ENCODE measurements at places on chromosomes 7 and 10.

DNA sequence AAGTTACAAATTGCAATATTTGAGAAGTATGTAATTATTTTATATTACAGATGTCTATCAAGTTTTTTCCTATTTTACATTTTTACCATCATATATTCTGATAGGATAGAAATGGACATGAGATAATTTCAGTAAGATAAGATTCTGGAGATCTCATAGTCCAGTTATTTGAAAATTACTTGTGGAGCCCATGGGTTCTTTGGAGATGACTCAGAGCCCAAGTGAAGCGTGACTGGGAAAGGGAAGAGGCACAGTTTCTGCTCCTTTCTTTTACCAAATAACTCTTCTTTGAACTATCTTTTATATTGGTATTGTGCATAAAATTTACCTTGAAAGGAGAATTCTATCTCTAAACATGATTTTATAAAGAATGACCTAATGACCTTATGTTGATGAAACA, 2.4 kb downstream of the CD36 start:
- DNase-seq, result no peak

DNA sequence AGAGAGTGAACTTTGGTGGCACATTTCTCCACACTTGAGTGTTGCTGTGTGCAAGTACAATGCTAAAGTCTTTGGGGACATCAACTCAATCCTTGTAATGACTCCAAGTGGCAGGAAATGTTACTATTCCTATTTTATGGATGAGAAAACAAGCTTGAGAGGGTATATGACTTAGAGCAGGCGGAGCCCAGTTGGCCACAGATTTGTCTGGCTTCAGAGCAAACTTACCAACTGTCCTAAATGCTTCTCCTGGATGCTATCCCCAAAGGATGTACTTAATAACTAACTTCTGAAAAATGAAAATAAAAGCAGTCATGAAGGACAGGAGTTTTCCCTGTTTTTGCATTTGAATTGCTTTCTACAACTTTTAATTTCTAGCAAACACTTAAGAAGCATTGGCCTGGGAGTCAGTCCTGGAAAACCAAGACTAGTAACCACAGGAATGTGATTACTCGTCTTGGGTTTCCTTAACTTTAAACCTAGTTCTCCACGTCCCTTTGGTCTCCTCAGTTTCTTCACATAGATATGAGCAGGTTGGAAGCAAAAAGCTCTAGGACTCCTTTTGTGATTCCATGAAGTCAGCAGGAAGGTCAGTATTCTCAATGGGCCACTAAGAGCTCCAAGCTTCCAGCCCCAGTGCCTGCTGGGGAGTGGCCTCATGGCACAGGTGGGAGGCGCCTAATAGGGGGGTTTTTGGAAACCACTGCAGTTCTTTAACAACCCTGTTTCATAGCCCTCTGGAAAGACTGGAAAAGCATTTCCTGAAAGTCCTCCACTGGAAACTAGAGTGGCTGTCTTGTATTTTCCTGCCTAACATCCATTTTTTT, 140.8 kb downstream of the GLCCI1 start:
- no peak for DNase-seq

DNA sequence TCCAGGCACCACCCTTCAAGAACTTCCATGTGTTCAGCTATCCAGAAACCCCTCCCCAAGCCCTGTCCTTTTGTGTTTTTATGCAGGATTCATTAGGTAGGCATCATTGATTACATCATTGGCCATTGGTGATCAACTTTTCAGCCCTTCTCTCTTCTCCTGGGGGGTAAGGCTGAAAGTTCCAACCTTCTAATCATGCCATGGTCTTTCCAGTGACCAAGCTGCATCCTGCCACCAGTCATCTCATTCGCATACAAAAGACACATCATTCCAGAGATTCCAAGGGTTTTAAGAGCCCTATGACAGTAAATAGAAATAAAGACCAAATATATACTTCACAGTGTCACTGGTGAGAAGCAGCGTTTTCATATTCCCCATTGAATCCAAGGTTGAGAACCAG, 48.2 kb downstream of the DNAJC12 start:
- no peak for DNase-seq

GRCh38 chr10:23439452-23439960, 631 bp downstream of the OTUD1 start:
- DNase-seq, result no peak

- DNase-seq, result no peak
These were observed 545.1 kb downstream of the AUTS2 start for GRCh38 chr7:70143075-70144044.

GRCh38 chr7:25951414-25952260, 200.4 kb upstream of the NFE2L3 start:
- DNase-seq, result no peak

GRCh38 chr7:91168871-91169829, 95.1 kb upstream of the FZD1 start:
- no peak for DNase-seq

DNA sequence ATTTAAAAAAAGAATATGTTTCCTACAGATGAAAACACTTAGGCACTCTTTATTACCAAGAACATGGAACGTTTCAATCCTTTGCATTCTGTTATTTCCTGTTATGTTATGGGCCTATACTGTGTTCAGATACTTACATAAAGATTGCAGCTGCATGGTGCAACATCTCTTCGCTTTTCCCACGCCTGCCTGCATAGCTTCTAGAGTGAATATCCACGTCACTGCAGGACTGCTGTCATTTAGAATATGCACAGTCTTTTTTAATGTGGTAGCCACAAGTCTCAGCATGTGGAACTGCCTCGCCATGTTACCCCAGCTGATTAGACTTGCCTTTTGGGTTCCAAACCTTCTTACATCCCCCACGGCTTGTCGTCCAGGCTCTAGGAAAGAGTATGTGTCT, 69.6 kb upstream of the GATA3 start:
- no peak for DNase-seq

DNA sequence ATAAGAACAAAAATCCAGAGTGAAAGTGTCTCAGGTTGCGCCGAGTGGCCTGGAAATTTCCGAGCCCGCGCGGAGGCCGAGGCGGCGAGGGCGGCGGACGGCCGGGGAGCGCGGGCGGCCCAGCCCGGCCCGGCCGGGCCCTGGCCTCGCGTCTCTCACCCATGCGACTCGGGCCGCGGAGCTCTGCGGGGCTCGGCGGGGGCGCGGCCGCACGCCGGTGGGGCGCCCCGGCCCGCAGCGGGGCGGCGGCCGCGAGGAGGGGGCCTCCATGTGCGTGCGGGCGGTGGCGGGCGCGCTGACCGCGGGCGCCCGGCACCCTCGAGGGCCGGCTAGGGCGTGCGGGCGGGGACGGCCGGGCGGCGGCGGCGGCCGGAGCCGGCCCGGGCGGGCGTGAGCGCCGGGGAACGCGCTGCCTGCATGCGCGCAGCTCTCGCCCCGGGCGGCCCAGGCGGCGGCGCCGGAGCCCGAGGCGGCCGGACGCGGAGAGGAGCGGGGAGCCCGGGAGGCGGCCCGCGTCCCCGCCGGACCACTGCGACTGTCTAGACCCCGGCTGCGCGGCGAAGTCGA, 302 bp upstream of the EN2 start:
- DNase-seq, result no peak

DNA sequence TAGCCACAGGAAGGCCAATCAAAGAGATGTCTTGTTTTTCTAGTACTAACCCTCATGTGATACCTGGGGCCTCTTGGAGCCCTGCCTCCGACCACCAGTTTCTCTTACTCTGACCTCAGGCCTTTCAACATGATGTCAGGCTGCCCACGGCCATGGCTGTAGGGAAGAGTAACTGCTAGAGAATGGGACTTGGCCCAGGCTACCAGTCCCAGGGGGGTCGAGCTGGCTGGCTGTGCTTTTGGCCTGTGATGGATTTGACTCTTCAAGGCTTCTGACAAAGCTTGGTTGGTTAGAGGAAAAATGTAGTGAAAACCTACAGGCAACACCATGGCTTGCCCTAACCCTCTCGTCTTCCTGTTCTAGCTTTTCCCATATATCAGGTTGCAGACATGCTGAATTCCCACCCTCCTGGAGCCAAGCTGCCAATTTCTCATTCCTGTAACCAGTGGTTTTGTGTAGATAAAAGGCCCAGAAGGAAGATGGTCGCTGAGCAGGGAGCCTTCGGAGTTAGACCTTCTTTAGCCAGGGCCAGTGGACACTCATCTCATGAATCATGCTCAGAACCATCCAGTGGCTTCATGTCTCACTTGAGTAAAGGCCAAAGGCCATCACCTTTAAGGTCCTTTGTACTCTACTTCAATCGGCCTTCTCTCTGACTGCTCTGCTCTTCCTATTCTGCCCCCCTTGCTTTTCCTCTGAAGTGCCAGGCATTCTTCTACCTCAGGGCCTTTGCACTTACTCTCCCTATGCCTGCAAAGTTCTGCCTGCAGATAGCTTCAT, 19.7 kb downstream of the SUFU start:
- no peak for DNase-seq

- DNase-seq, result peak; percentile 85
These were observed 1.5 kb downstream of the CDK13 start for GRCh38 chr7:39951226-39952194.

GRCh38 chr10:63582690-63583089, 61.5 kb downstream of the REEP3 start:
- DNase-seq, result no peak

GRCh38 chr7:18900803-18901202, 216.6 kb downstream of the TWIST1 start:
- no peak for DNase-seq

- no peak for DNase-seq
These were observed 79.4 kb downstream of the ANKIB1 start for GRCh38 chr7:92325173-92325572.

DNA sequence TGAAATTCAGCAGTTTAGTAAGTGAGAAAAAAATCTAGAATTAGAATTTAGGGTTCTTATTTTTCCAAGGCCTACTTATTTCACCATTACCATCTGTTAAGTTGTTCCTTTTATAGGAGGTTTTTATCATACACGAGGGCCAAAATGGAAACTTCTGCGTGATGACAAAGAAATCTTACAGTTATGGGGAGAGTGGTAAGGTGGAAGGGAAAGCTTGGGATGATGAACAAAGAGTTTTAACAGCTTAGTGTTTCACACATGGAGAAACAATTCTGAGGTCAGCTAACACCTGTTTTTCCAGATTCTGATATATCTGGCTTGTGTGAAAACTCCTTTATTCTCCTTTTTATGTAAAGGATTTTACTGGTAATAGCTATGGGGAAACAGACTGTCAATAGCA, 49.8 kb upstream of the SEMA3C start:
- no peak for DNase-seq
